CD4-positive, alpha-beta T cell treated with Interleukin-6 at 100 ng/mL for 8 hours (primary cell): ENCODE measurements at places on chromosomes 3 and 15.

GRCh38 chr3:133256787-133257483, 142.9 kb upstream of the BFSP2 start:
- no peak for DNase-seq

- no peak for DNase-seq
Observed at GRCh38 chr3:87420171-87420570, 143.8 kb upstream of the POU1F1 start.

- DNase-seq = no peak
Observed at GRCh38 chr3:106160396-106160795, 291.6 kb upstream of the CBLB start.

DNA sequence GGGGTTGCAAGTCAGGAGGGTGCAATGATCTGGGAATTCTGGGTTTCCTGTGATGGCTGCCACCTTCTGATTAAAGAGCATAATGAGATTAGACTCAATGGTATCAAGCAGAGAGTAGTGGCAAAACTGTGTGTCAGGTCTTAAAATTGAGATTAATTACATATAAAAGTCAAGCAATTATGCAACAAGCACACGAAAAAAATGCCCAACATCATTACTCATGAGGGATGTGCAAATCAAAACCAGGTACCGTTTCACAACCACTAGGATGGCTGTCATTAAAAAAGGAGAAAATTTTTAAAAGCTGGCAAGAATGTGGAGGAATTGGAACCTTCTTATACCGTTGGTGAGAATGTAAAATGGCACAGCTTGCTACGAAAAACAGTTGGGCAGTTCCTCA, 205.0 kb downstream of the OSBPL10 start:
- DNase-seq = no peak
